ENCODE measurements at places on chromosomes 13 and 19.

DNA sequence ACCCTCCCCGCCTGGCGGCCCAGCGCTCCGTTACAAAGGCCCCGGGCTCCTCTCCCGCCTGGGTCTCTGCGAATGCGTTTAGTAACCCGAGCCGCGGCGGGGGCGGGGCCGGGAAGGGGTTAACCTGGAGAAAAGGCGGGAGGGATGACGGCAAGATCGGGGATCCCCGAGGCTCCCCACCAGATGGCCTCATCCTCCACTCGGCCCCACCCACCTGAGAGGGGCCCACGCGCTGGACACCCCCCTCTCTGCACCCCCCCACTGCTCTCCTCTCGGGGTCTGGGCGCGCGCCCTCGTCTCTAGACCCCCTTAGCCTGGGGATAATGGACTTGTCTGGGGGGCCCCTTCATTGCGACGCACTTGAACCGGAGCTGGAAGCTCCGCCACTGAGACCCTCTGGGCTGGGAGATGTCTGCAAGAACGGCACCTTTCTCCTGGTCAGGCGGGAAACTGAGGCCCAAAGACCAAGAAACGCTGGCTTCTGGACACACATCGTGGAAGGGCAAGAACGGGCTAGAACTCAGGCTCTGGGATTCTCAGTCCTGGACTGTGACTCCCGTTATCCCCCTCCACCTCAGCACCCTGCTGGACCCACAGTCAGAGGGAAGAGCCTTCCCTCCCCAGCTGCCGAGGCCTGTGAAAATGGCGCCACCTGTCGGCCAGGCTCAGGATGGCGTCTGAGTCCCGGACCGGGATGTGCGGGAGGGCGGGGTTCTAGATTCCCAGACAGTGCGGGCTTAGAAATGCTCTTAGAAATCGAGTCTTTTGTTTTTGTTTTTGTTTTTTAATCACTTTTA is 2.9 kb upstream of the LTBP4 start:
- peak; percentile 90 for DNase-seq

GRCh38 chr13:87235621-87236020 is 435.6 kb upstream of the SLITRK5 start:
- no peak for DNase-seq

DNA sequence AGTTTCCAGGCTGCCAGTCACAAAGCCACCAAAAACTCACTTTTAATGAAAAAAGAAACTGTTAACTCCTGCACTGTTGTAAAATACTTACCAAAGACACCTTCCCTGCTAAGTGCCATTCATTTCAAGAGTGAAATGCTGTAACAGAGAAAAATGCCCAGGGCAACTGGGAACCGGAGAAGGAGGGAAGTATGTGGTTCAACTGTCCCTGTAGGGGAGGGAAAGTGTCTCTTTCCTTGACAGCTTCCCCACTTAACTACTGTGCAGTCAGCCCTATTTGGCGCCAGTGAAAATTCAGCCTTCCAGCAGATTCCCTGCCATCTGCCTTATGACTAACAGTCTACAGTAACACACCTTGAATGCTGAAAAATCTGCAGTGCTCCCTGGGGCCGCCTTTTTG is 789.0 kb downstream of the DIAPH3 start:
- DNase-seq = no peak

DNA sequence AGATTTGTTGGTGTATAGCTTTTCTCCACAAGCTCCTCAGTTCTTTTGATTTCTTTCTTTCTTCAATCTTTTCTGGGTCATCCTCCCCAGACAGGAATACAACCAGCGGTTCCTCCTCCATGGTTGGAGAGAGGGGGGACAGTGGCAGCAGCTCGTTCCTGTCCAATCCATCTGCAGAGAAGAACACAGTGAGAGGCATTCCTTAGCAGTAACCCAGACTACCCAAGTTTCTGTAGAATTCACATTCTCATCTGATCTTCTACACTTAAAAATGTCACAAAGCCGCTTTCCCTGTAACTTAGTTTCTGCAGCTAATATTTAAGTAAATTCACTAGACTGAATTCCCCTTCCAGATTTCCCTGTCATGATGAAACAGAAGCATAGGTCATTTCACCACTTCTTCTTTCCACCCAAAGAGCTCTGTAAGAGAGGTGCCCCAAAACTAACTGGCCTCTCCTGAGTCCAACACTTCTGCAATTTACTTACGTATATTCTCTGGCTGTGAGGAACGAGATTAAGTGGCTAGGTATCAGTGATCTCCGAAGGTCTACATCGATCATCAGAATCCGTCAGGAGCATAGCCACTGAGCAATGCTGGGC is 171.9 kb downstream of the TBC1D4 start:
- DNase-seq = no peak

- DNase-seq = no peak
Measured at GRCh38 chr13:113915012-113915763, 51.3 kb upstream of the GAS6 start.

DNA sequence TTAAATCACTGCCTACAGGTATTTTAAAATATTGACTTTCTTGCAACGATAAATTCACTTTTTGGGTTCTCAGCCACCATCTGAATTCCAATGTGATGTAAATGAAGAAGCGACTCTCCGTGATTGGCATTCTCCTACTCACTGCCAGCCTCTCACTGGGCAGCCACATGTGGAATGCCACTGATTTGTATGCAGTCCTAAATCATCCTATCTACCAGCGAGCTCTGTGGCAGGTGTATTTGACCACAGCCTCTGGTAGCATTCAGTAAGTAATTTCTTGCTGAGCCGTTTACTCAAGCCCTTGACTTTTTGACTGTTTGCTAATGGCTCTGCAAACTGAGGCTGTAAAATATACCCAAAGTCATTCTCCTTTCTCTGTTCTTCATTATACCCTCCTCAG is 559.0 kb upstream of the SLC10A2 start:
- no peak for DNase-seq

DNA sequence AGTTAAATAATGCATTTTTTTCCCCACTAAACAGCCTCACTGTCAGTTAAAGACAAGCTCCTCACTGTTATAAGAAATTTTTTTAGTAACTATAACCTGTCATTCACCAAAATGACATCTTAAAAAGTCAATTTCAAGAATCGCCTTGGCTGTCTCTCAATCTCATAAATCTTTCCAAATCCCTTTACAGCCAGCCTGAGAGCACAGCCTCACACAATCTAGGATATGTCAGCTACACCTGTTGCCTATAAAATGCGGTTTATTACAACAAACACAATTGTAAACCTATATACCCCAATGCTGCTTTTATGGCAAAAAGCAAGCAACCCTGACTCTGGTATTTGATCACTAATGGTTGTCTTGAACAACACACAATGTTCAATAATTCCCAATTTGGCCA is 29.5 kb upstream of the FNDC3A start:
- DNase-seq = no peak

DNA sequence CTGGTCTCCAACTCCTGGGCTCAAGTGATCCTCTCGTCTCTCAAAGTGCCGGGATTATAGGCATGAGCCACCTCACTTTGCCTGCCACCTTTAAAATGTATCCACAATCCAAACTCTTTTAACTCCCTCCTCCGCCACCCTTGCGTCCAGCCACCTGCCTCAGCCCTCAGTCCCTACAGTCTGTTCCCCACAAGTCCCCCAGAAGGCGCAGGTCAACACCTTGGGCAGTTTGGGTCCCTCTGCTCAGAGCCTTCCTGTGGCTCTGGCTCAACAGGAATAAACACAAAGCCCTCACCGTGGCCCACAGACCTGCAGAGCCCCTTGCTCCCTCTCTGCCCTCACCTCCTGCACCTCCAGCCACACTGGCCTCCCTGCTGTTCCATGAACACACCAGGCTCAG is 7.5 kb upstream of the EMC10 start:
- no peak for DNase-seq

DNA sequence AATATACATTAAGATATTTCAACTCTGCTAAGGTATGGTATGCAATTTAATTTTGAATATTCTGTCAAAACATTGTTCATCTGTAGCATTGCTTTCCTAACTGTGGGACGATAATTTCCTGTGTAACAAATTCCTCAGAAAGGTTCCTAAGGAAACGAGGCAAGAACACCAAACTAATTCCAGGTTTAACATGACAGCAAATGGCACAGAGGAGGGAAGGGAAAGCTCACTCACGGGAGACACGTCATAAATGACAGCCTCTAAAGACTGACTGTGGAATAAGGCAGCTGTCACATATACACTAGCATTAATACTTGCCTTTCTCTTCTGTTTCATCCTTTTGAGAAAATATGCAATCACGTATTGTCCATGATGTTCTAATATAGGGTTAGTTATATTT is 380.6 kb downstream of the LIG4 start:
- DNase-seq = no peak

DNA sequence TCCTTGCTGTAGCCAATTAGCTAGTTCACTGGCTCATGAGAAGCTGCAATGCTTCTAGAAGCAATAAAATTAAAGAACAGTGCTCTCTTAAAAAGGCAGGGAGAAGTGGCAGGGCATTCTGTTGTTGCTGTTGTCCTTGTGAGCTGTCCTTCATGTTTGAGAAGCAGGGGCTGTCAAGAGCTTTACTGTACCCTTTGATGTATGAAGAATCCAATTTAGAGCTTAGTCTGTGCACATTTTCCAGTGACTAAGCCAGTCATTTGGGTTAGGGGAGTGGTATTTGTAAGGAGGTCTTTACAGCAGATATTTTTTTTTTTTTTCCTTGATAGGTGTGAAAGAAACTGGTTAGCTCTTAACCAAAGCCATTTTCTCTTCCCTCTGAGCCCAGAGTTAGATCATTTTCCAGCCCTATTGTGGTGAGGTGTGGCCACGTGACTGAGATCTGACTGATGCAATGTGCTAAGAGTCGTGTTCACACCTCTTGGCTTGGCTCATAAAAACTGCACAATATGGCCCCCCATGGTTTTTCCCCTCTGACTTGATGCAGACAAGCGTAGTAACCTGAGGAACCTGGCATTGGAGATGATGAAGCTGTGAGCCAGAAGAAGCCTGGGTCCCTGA is 309.6 kb upstream of the TMTC4 start:
- no peak for DNase-seq

DNA sequence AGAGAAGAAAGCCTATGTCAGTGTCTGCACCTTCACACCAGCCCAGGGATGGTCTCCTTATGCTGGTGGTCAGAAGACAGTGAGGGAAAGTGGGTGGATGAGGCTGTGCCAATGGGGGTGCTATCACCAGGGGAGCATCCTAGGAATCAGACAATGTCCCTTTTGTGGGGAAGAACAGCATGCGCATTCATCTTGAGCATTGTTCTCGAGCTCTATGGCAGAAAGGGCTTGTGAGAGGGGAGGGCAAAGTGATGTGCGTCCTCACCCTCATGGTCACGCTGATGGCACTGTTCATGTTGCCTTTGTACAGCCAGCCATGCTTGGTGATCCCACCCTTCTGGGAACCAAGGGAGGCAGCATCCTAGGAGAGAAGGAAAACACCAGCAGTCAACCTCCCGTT is 56.1 kb downstream of the DOCK9 start:
- DNase-seq = no peak

DNA sequence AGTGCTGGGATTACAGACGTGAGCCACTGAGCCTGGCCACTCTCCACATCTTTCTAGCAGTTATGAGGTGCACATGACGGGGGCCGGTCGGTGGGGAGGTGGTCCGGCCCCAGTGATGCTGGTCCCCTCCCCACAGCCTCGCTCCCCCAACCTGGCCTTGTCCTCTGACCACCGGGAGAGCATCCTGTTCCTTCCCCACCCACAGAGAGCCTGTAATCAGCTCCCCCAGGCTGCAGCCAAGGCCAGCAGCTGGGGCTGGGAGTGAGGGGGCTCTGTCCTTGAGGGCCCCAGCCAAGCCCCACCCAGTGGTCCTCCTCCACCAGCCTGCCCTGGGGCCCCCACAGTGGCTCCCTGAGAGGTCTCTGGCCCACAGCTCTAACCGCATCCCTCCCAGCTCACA is 3.0 kb upstream of the INSL3 start:
- no peak for DNase-seq

DNA sequence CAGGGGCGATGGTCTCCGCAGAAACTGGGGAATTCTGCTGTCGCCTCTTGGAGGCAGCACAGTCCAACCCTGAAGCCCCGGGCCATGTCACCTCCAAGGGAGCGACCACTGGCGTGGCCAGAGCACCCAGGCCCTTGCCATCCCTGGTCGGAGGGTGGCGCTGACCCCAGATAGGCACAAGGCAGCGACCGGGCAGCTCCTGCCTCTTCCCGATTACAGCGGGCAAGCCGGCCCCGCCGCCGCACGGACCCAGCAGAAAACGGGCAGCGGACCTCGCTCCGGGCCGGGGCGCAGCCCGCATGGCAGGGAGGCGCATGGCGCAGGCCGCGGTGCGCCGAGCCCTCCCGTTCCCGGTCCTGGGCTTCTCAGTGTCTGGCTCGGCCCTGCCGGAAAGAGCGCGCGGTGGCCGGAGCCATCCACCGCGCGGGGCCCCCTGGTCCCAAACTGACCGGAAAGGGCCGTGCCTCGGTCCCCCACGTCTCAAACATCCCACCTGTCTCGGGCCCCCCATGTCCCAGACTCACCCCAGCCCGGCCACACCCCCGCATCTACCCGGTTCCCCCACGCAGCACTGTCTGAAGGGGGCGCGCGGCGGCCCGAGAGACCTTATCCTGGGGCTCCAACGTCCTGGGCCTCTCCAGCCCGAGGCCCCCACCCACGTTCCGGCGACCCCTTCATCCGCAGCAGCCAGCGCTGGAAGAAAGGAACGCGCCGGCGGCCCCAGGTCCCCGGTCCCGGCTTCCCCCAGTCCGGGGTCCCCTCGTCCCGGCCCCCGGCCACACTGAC is 727 bp downstream of the CERS1 start:
- no peak for DNase-seq

DNA sequence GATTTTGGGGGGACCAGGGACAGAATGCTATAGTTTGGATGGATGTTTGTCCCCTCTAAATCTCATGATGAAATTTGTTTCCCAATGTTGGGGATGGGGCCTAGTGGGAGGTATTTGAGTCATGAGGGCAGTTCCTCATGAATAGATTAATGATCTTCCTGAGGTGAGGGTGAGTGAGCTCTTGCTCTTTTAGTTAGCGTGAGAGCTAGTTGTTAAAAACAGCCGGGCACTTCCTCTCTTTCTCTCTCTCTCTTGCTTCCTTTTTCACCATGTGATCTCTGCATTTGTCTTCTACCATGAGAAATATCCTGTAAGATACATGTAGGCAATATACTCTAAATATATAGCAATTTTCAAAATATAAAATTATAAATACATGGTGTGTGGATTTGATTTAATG is 290.8 kb upstream of the PCDH9 start:
- DNase-seq = no peak

Measured in activated CD4-positive, alpha-beta T cell treated with anti-CD3 and anti-CD28 coated beads, Interleukin-2, Interleukin-6, amounts not matched to agents 100 ng/mL and 50 ng/mL, durations not matched to agents 16 hours and 8 hours (primary cell).